ENCODE measurements at places on chromosomes 6 and 20.

DNA sequence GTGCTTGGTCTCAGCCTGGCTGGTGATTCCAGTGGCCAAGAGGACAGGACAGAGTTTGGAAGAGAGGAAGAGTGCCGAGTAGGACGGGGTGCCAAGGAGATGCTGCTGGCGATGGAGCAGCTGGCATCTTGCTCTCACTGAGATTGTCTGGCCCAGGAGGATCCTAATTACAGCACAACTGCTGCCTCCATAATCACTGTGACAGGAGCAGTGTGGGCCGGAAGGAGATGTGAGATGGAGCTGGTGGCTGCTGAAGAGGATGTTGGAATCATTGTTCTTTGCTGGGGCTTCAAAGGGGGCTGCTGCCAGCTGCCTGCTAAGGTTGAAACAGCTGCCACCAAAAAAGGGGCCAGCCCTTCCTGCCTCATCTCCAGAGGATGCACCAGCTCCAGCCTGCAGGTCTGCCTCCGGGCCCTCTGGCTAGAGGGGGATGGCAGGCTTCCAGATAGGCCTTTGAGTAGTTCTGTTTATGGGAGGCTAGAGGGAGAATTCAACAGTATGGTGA, 214.4 kb downstream of the RNF144B start:
- DNase-seq: no peak

DNA sequence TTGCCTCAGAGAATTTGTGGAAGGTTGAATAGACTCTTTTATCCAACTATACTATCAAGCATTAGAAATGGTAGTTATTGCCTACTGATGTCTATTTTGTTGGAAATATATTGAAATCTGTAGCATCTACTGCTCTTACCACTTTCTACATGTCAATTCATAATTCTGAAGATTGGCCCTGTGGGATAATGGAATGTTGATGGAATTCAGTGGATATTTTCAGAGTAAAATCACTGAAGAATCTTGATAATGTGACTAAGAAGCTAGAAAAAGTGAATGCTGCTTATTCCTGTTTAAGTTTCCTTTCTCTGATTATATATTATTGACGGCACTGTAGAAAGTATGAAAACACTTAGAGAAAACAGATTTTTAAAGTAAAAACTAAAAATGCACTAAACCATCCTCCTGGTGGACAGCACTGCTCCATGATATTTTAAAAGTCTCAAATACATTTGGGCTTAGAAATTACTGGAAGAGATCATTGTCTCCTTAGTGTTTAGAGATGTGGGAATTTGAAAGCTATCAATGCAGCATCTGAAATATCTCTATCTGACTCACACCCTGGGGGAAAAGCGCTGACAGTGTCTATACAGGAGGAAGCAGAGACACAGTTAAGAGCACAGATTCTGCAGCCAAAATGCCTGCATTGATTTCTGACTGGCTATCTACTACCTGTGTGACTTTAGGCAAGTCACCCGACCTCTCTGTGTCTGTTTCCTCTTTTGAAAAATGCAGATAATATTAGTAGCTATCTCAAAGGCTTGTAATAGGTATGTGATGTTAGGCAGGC, 37.9 kb upstream of the RCAN2 start:
- peak; percentile 4 for DNase-seq

DNA sequence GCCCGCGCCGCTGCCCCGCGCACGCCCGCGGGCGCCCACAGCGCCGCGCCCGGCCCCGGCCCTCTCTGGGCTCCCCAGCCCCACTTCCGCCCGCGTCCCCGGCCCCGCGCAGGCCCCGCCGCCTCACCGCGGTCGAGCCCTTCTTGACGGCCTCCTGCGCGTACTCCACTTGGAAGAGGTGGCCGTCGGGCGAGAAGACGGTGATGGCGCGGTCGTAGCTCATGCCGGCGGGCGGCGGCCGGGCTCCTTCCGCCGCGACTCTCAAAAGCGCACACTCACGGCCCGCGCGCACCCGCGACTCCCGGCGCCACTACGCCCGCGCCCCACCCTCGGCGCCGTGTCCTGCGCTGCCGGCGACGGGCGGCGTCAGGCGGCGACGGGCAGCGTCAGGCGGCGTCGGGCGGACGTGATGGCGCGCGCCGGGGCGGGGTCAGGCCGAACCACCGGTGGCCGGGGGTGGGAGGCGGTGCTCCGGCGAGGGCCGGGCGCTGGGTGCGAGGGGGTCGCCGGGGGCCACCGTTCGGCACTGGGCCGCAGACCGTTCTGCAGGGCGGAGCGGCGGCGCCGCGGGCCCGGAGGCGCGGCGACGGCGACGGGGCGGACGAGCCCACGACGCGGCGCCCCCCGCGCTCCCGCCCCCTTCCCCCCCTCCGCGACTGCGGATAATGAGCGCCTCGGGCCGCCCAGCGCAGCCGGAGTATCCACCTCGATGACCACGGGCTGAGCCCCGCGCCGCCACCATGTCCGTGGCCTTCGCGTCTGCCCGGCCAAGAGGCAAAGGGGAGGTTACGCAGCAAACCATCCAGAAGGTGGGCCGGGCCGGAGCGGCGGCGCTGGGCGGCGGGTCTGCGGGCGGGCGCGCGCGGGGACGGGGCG, at the start of the genes PSMA7 and SS18L1:
Gene PSMA7, minus strand, starts transcription at position 314 of the 876 bp plus-strand sequence. Its CDS starts 91 bp downstream, at position 223.
Gene SS18L1, plus strand, starts transcription at position 689 of the 876 bp plus-strand sequence. Its CDS starts 52 bp downstream, at position 741.
- DNase-seq: peak; percentile 88

DNA sequence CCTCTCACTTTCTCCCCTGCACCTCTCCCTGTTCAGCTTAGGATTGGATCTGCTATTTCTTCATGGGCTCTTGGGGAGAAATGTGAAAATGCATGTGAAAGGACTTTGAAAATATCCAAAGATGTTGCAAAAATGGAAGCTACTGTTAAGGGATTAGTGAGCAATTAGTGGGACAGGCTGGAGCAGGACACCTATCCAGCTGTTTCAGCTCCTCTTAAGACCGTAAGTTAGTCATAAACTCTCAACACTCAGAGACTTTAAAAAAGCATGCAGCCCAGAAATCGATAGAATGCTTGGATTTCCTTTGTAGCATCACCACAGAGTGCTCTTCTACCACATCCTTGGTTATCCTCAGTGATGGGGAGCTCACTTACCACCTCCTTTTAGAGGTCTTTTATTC, 88.7 kb downstream of the SLC24A3 start:
- DNase-seq: no peak

- no peak for DNase-seq
Measured at GRCh38 chr6:125075741-125076481, 77.7 kb upstream of the TPD52L1 start.

GRCh38 chr6:12241493-12242175, 48.5 kb upstream of the EDN1 start:
- no peak for DNase-seq

DNA sequence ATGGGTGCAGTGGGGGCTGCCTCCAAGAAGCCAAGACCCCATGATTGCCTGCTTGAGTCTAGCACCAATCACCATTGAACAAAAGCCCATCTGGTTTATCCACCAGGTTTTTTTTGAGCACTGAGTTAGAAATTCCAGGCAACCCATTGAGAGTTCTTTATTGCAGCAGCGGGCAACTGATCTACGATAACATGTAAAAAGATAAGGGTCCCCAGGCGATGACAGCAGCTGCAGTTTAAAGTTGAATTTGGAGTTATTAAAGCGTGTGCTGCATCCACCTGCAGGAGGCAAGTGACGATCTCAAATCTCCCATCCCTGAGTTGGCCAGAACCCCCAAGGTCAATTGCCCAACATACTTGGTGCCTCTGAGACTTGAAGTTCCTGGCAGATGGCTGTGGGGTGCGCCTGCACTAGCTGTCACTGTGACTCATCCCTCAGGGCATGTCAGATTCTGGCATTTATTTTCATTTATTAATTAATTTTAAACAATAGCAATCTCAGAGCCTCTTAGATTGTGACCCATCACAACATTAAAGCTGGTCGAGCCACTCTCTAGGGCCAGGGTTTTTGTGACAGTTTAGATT, 290.4 kb upstream of the SULF2 start:
- DNase-seq: no peak

GRCh38 chr20:42276718-42277602, 658.8 kb upstream of the CHD6 start:
- no peak for DNase-seq

DNA sequence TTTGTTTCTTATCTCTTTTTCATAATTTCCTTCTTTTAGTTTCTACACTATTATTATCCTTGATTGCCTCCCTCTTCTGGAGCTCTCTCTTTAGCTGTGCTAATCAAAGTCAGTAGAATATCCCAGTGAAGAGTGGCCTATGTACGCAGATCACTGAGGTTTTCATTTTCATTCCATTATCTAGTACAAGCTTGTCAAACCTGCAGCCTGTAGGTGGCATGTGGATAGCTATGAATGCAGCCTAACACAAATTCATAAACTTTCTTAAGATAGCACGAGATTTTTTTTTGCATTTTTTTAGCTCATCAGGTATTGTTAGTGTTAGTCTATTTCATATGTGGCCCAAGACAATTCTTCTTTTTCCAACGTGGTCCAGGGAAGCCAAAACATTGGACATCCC, 825.7 kb upstream of the MAP3K7 start:
- no peak for DNase-seq

GRCh38 chr6:44539701-44540355, 152.3 kb downstream of the CDC5L start:
- no peak for DNase-seq

Measured in fibroblast of skin of right quadriceps (primary cell).